Aorta (tissue), 5 donors: ENCODE measurements at places on chromosomes 4 and X.

GRCh38 chr4:21522296-21522695 is 426.3 kb downstream of the KCNIP4 start:
- H3K4me3 ChIP-seq: no peak overlapping the region
- H3K27ac ChIP-seq: no peak overlapping the region
- DNase-seq: no peak
- H3K36me3 ChIP-seq: no peaks in the 10 kb centered on the region

GRCh38 chr4:5511791-5512190 is 196.6 kb downstream of the EVC2 start:
- no peaks in the 10 kb centered on the region for H3K27me3 ChIP-seq
- DNase-seq: no peak
- H3K27ac ChIP-seq: no peak overlapping the region
- no peaks in the 10 kb centered on the region for H3K4me1 ChIP-seq
- no peak overlapping the region for H3K4me3 ChIP-seq

- H3K27ac ChIP-seq: no peak overlapping the region
- H3K36me3 ChIP-seq: no peaks in the 10 kb centered on the region
- no peak for DNase-seq
- no peak overlapping the region for H3K4me3 ChIP-seq
Observed at GRCh38 chrX:153708415-153708814, 15.8 kb downstream of the BCAP31 start.

DNA sequence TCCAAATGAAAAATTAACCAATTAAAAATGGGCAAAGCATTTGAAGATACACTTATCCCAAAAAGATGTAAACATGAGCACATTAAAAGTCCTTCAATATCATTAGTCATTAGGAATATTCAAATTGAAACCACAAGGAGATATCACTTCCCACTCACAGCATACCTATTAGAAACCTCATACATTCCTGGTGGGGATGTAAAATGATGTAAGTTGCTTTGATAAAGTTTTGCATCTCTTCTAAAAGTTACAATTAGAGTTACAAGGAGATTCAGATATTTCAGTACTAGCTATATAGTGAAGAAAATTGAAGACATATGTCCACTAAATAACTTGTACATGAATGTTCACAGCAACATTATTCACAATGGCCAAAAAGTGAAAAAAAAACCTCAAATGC is 1109.3 kb upstream of the LCORL start:
- no peaks in the 10 kb centered on the region for H3K4me1 ChIP-seq
- no peak for DNase-seq
- H3K27ac ChIP-seq: no peak overlapping the region
- H3K4me3 ChIP-seq: no peak overlapping the region
- no peaks in the 10 kb centered on the region for H3K36me3 ChIP-seq
